ENCODE measurements at places on chromosomes 6 and 20. TPM values are rescaled to one million over a fixed set of nuclear protein-coding genes. Genes with fewer than 3 reads are reported as not detected.

- no peaks in the 10 kb centered on the region for H3K27me3 ChIP-seq
- no peaks in the 10 kb centered on the region for H3K36me3 ChIP-seq
- H3K4me3 ChIP-seq: no peak overlapping the region
- DNase-seq: no peak
Observed at GRCh38 chr20:12644461-12644860, 364.3 kb upstream of the SPTLC3 start.

- H3K4me3 ChIP-seq: no peak overlapping the region
- H3K27me3 ChIP-seq: no peaks in the 10 kb centered on the region
- no peaks in the 10 kb centered on the region for H3K36me3 ChIP-seq
- DNase-seq: no peak
- H3K27ac ChIP-seq: no peak overlapping the region
- H3K4me1 ChIP-seq: peaks cover 6% of the 10 kb centered on the region
Observed at GRCh38 chr6:166461821-166462460, 79.2 kb upstream of the MPC1 start.

Gene MCM3
- 151 TPM for total RNA-seq

Gene TGM6
- not detected for total RNA-seq

Gene DUSP15
- 8.2 TPM for total RNA-seq

GRCh38 chr20:63463400-63464288 is 8.8 kb downstream of the KCNQ2 start:
- no peak overlapping the region for H3K4me3 ChIP-seq
- no peaks in the 10 kb centered on the region for H3K4me1 ChIP-seq
- H3K27me3 ChIP-seq: peaks cover 9% of the 10 kb centered on the region
- no peak overlapping the region for H3K27ac ChIP-seq
- no peak for DNase-seq
